ENCODE measurements at places on chromosomes 1 and 21. TPM values are rescaled to one million over a fixed set of nuclear protein-coding genes. Genes with fewer than 3 reads are reported as not detected.

- no peak for DNase-seq
These were observed 7.5 kb downstream of the TPRG1L start for GRCh38 chr1:3632298-3632697.

- DNase-seq: no peak
These were observed 8.9 kb downstream of the GABRD start for GRCh38 chr1:2027961-2028583.

- no peak for DNase-seq
These were observed 854.3 kb downstream of the BRINP3 start for GRCh38 chr1:189623336-189623735.

GRCh38 chr1:236064674-236065508 is at the start of gene NID1:
Gene NID1, minus strand, starts transcription at chr1:236065090. Its CDS starts 11 bp downstream, at chr1:236065079.
- DNase-seq: peak; percentile 83

DNA sequence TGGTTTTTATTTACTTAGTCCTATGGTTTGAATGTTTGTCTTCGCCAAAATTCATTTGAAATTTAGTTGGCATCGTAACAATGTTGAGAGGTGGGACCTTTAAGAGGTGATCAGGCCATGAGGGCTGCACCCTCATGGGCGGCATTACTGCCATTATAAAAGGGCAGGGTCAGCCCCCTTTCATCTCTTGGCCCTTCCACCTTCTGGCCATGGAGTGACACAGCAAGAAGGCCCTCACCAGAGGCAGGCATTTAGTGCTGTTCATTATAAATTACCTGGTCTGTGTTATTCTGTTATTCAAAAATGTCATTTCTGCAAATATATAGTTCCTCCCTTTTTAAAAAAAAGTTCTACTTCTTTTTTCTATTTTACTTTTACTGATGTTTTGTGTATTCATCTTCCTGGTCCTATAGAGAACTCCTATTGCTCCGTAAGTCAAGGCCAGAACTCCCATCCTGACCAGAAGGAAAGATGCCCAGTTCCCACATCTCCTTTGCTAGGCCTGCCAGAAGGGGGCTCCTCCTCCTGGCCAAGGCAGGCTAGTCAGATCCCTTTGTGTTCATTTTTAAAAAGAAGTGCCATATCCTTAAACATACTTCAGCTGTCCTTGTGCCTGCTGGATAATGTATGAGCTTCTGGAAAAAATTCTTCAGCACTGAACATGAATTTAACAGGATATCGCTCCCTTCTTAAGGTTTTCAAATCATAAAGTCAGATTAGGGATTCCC is 10.0 kb upstream of the LBR start:
- peak; percentile 28 for DNase-seq

GRCh38 chr1:54487571-54488050 is 60.4 kb upstream of the ACOT11 start:
- DNase-seq: peak; percentile 34

- peak; percentile 16 for DNase-seq
These were observed 17.9 kb downstream of the LGALS8 start for GRCh38 chr1:236541710-236542109.

Gene GBP3
- total RNA-seq: 26.9 TPM

DNA sequence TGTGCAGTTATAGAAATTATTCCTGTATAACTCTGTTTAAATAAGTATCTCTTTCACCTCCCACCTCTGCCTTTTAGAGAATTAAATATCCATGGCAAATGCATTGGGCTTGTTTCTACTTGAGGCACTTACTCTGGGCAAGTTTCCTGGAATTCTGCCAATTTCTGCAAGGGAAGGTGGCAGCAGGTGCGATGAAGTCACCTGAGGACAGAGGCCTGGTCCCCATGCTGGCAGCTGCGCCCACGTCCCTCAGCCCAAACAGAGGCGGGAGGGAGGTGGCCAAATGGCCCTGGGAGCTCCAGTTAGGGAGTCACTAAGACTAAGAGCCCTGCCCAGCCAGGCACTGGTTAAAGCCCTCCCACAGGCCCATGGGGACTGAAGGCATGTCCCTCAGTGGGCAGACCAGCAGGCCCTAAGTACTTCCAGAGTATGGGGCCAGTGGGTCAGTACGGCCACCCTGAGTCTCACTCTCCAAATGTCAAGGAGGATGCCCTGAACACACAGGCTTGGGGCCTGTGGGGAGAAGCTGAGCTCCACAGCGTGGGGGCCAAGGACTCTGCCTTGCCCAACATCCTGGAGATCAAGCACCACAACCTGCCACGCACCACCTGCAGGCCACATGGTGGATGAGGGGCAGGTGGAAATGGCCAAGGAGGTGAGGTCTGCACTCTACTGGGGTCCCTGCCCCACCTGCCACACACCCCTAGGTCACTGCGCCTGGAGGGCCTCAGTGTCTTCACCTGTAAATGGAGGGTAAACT is 19.4 kb downstream of the ACOT7 start:
- DNase-seq: peak; percentile 69

DNA sequence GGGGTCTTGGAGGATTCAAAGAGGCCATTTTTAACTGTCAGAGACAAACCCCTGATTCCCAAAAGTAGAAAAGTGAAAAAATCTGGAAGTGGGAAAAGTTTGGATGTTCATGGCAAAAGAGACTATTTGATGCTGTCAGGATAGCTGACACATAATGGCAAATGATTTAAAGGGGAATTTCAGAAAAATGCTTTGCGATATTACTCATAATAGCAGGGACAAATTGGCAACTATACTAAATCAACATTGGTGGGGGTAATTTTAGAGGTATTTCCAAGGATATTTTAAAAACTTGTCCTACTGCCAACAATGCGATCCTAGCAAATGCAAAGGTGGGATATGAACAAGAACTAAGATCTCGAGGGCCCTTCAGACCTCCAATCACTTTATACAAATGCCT is 5.3 kb upstream of the GSTM4 start:
- no peak for DNase-seq

Gene CNR2
- not detected for total RNA-seq

Gene NBPF10
- total RNA-seq: 1.1 TPM

DNA sequence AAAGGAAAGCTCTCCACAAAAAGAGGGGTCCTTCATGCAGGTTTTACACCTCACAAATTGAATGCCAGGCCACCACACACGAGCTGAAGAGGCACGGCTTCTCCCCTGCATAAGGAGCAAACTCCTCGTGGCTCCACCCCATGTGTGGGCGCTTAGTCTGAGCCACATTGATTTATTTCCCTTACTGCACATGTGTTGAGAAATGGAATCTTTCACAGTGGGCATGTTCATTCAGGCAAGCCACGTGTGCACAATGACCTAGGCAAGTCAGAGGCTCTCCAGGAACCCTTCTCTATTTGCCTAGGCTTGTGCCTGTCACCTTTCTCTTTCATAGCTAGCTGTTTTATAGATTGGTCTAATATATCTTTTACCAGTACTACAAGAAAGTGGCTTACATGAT is 120.5 kb downstream of the LTN1 start:
- DNase-seq: no peak

Gene KRTAP10-9
- total RNA-seq: not detected

Gene F5
- total RNA-seq: not detected

DNA sequence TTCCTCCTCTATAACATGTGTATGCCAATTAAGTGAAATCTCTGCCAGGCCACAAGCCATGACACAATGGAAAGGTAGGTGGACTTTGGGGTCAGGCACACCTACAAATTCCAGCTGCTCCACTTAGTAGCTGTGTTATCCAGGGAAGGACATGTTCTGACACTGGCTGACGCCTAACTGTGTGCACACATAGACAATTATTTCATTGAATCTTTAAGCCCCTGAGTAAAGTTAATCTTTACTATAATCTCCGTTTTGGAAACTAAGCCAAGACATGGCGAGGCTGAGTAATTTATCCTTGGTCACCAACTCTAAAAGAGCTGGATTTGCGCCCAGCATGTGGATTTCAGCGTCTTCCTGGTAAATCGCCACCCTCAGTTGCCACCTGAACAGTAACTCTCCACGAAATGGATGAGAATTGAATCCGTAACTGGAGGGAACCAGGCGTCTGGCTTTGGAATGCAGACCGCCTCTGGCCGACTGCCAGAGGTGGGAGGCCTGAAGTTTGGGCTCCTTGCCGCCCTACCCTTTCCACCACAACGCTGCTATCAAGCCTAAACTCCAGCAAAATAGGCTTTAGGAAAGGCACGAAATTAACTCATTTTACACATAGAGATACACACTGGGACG is 888 bp upstream of the SNRPE start:
- DNase-seq: peak; percentile 46

- DNase-seq: no peak
These were observed 381.0 kb downstream of the GPATCH2 start for GRCh38 chr1:217249857-217250256.

Gene PLA2G2C
- total RNA-seq: not detected

DNA sequence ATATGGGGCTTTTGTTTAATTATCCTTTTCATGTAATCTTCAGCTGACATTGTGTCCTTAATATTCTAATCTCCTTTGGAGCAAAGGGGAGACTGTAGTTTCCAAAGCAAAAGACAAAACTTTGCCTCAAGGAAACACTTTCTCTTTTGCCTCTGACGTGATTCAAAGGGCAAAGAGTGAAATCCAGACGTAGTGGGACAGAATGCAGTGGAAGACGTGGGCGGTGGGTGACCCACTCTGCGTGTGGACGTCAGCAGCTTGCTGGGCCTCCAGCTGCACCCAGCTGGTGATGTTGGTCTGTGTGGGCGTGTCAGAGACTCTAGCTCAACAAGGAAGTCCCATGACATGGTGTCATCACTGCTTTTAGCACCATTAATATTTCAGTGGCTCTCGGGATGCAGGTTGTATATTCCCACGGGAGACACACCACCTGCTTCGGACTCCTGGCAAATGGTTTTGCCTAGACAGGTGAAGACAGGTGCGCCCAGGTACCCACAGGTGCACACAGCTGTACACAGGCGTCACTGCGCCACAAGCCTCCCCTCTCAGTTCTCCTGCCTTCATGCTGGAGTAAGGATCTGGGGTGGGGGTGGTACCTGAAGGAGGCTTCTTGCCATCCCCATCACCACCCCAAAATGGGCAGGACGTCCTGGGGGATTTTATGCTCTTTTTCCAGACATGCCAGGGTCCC is 292.1 kb upstream of the VAMP3 start:
- DNase-seq: peak; percentile 91

GRCh38 chr1:200893411-200893901 is 1.2 kb upstream of the INAVA start:
- no peak for DNase-seq

GRCh38 chr1:231663211-231663792 is 36.7 kb downstream of the DISC1 start:
- no peak for DNase-seq

Gene CD1E
- not detected for total RNA-seq
